ENCODE measurements at places on chromosomes 11 and 22.

GRCh38 chr22:46589141-46589748, 30.9 kb upstream of the GRAMD4 start:
- DNase-seq, result no peak

GRCh38 chr11:130198292-130198691, 38.7 kb downstream of the ST14 start:
- DNase-seq, result no peak

DNA sequence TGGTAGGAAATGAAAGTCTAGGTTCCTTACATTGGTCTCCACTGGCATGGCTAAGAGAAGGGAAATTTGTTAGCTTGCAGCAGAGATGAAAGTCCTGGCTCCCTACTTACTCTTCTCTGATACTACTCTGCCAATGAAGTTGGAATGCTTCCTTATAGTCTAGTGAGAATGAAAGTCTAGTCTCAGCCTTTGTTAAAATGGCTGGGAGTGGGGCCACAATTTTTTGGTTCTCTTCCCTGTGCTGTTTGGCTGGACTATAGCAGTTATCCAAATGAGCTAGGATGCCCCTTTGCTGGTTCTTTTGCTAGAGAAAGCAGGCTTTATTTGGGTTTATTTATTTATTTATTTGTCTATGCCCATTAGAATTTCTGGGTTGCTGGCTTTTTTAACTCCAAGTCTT, 414.3 kb downstream of the AASDHPPT start:
- no peak for DNase-seq

- DNase-seq, result peak; percentile 23
Measured at GRCh38 chr11:34044664-34045485, 6.7 kb upstream of the CAPRIN1 start.

- DNase-seq, result no peak
Measured at GRCh38 chr11:65703846-65704245, 8.2 kb upstream of the KAT5 start.

DNA sequence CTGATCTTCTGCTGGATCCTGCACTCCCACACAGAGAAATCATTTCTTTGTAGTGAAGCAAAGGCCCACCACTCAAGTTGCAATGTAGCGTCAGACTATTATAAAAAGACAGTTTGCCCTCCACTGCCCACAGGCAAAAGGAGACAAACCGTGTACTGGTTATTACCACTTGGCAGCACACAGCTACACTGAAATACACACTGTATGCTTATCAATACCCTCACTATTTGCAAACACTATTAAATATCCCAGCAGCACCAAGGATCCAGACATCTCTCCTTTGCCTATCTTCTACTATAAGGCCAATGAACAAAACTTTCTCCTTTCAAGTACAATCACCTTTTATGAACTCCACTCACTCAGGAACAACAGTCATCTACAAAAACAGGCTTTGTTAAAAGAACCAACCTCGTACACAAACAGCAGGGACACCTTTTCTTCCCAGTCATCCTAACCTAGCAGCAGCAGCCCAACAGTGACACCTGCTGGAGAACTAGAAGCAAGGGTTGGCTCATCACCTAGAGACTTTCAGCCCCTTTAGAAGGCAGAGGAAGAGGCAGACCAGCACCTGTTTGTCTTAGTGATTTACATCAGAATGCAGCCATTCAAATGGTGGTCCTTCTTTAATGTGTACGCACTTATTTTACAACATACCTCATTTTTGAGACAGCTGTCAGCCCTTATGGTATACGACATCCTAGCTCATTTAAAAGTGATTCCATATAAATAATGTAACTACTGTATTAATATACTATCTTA, 56.1 kb downstream of the AMBRA1 start:
- no peak for DNase-seq

DNA sequence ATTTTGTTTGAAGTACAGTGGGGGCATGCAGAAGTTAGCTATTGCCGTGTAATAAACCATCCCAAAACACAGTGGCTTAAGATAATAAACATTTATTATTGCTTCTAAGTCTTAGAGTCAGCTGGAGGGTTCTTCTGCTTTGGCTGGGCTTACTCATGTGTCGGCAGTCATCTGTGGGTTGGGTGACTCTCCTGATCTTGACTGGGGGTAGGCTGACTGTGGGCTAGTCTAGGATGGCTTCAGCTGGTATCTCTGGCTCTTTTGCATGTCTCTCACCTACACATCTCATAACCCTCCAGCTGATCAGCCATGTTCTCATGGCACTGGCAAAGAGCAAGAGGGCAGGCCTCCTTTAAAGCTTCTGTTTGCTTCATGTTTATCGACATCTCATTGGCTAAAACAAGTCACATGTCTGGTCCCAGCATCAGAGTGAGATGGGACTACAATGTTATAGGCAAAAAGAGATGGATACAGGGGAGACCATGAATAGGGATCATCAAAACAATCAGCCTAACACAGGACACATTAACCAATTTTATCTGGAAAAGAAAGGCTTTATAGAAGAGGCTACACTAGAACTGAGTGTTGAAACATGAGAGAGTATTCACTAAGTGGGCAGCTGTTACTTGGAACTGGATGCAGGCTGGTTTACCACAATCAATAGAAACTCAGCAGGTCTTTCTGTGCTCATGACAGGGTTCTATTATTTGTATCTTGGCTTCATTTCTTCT, 5.1 kb downstream of the LRRC51 start:
- DNase-seq, result no peak

- DNase-seq, result no peak
Measured at GRCh38 chr11:68687311-68687710, 3.0 kb downstream of the GAL start.

DNA sequence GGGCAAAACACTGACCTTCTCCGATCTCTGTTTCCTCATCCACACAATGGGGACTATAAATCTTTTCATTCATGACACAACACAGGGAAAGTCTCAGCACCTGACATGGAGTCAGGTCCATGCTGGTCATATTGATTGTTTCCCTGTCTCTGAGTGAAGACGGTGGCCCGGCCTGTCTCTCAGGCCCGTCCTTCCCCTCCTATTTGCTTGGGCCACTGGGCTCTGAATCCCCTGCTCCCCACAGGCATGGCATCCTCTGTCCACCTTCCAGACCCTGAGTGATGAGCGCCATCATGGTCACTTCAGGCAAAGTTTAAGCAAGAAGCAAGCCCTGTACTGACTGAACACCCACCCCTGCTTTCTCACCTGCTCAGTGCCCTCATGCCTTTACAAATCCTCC, 113.3 kb upstream of the ALX4 start:
- no peak for DNase-seq

Data from stimulated activated CD8-positive, alpha-beta memory T cell treated with anti-CD3 and anti-CD28 coated beads, Interleukin-7, amount 100 ng/mL, for 48 hours (primary cell).